Cerebellum (tissue), 4 donors: ENCODE measurements at places on chromosomes 6 and 20.

DNA sequence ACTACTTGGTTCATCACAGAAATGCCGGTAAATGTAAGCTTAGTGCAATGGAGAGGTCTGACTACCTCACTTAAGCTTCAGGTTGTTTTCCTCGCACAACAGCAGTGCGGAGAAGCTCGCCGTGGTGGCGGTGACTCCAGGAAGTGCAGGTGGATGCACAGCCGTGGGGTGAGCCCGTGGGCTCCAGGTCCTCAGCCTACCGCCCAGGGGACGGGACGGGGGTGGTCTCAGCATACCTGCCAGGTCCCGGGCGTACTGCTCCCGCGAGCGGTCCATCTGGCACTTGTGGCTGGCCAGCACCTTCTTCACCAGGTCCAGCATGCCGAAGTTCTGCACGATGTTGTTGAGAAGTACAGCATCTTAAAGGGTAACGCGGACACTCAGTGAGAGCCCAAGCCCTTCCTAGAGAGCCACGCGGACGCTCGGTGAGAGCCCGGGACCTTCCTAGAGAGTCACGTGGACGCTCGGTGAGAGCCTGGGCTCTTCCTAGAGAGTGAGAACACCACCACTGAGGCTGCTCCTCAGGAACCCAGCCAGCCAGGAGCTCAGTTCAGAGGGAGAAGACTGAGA is 17.8 kb upstream of the HELZ2 start:
- no peak for DNase-seq

DNA sequence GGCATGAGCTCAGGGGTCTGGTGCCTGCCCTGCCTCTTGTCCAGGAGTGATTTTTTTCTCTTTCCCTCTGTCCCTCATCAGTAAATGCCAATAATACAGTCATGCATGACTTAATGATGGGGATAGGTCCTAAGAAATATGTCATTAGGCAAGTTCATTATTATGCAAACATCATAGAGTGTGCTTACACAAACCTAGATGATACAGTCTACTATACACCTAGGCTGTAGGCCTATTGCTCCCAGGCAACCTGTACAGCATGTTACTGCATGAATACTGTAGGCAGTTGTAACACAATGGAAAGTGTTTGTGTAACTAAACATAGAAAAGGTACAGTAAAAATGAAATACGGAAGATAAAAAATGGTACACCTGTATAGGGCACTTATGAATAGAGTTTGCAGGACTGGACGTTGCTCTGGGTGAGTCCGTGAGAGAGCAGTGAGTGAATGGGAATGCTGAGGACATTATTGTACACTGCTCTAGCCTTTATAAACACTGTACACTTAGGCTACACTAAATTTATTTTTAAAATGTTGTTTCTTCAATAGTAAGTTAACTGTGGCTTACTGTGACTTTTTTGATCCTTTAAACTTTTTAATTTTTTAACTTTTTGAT is 22.1 kb downstream of the PBOV1 start:
- DNase-seq = no peak

GRCh38 chr6:147126618-147127022 is 77.6 kb upstream of the STXBP5 start:
- no peak for DNase-seq

DNA sequence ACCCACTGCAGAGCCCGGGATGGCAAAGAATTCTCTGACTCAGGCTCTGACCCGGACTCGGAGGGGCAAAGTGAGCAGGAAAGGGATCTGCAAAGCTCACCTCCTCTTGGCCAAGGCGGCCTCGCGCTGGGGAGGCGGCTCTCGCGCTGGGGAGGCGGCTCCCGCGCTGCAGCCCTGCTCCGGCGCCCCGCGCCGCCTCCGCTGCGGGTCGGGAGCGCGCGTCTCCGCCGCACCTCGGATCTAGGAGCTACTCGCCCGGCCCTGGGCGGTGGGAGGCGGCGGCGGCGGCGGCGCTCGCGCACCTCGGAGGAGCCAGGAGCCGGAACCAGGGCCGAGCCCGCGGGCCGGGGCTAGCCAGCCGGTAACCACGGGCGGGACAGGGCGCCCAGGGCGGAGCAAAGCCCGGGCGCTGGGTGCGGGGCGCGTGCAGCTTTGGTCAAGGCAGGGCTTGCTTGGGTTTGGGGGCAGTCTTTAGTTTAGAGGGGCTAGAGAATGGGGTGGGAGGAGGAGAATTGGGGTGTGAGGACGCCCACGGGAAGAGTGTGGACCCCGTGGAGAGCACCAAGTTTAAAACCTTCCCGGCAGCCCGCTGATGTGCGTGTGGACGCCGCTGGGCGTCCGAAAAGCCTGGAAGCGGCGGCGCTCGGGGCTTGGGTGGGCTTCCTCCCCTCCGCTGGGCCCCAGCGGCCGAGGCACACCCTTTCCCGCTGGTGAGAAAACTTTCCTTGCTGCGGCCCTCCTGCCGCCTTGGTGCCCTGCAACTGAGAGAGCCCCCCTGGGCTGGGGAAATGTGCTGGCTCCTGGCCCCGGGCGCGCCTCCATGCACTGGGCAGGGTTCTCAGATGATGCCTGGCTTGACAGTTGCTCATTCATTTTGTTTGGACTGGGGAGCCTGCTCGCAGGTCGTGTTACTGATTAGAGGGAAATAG is at the start of gene MRAP2:
MRAP2 (plus strand) TSS at position 250 of the 929 bp plus-strand sequence. CDS start 21,547 bp downstream, outside the sequence.
- DNase-seq = peak; percentile 65

GRCh38 chr6:149169761-149170511 is 147.6 kb upstream of the TAB2 start:
- DNase-seq = no peak

- DNase-seq = no peak
These were observed 97.6 kb upstream of the STMND1 start for GRCh38 chr6:17004269-17004668.

GRCh38 chr6:91132461-91132860 is 545.6 kb upstream of the MAP3K7 start:
- DNase-seq = no peak

DNA sequence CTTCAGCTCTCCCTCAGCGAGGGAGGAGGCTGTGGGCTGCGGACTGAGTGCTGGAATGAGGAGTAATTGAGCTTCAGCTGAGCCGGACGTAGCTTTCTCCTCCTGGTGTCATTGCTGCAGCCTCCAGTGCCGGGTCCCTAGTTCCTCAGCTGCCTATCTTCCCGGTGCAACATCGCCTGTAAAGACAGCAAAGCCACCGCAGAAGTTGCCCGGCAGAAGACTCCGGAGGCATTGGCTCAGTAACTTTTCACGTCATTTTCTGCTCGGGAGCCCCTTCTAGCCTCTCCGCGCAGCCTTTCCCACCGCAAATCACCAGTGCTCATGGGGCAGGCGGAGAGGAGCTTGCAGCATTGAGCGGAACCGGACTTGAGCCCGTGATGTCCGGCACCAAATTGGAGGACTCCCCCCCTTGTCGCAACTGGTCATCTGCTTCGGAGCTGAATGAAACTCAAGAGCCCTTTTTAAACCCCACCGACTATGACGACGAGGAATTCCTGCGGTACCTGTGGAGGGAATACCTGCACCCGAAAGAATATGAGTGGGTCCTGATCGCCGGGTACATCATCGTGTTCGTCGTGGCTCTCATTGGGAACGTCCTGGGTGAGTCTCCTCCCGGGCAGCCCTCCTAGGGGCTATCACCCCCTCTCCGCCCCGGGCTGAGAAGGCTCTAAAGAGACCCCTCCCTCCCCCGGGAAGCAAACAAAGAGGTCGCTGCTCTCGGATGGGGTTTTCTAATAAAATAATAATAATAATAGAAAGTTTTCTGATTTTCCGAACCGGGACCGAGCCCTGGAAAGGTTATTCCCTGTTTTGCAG is at the start of gene HCRTR2:
HCRTR2 (plus strand) TSS at position 305 of the 816 bp plus-strand sequence; CDS start at position 378, 73 bp downstream.
- no peak for DNase-seq

- DNase-seq = no peak
These were observed 6.3 kb upstream of the TRIM27 start for GRCh38 chr6:28929887-28930620.

- no peak for DNase-seq
These were observed 7.1 kb upstream of the DUSP22 start for GRCh38 chr6:285030-285771.

DNA sequence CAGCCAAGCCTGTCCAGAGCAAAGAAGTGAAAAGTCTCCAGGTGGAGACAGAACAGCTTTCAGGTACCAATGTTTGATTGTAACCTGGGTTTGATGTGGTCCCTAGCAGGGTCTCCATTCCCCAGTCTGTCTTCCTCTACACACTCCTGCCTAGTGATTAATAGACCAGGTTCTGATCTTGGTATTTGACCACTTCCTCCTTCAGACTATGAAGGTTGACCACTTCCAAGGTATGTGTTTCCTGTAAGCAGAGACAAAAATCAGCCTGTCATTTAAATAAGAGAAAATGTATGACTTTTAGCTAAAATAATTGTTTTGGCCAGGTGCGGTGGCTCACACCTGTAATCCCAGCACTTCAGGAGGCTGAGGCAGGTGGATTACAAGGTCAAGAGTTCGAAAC is 41.8 kb upstream of the TOP1 start:
- no peak for DNase-seq

DNA sequence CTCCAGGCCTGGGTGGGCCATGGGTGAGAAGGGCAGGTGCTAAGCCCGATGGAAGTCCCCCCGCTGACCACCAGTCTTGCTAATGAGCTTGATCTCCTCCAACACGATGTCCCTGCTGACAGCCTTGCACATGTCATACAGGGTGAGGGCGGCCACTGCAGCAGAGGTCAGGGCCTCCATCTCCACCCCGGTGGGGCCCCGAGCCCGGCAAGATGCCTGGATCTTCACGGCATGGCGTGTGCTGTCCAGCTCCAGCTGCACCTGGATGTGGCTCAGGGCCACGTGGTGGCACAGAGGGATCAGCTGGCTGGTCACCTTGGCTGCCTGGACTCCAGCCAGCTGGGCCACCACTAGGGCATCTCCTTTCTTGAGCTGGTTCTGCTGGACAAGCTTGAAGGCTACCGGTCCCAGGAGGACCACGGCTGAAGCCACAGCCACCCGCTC is 27.9 kb downstream of the MOCS1 start:
- no peak for DNase-seq

GRCh38 chr6:120805276-120805675 is 529.0 kb downstream of the TBC1D32 start:
- no peak for DNase-seq

DNA sequence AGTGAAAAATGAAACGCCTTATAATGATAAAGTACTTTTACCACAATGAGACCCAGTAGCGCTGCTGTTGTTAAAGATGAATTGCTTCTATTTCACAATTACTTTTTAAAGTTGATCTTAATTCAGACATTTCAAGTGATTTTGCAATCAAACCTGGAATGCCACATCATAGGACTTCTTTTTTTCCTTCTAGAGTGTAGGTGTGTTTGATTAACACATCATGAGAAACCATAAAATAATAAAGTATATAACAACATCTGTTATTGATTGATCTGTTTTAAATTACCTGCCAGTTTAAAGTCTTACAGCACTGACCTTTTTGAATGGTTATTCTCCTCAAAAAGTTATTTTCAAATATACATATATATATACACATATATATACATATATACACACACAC is 38.6 kb downstream of the HEBP2 start:
- no peak for DNase-seq

GRCh38 chr6:18415671-18416340 is 28.7 kb downstream of the RNF144B start:
- DNase-seq = no peak

GRCh38 chr20:40961176-40961575 is 67.4 kb upstream of the TOP1 start:
- no peak for DNase-seq

DNA sequence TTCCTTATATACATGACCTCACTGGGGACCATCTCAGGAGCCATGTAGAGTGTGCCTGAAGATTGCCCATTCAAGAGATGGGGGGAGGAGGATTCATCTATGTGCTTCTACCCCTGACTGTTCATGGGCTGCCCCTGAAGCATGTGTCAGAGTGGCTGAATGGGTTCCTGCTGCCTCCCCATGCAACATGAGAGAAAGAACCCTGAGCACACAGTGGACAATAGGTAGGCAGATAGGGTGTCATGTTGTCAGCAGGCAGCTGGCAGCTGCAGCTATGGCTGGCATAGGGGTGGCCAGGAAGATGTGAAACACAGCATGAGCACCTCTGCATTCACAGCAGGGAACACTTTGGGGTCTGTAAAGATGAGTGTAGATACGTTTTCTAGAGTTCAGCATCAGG is 208.4 kb upstream of the CNR1 start:
- no peak for DNase-seq

DNA sequence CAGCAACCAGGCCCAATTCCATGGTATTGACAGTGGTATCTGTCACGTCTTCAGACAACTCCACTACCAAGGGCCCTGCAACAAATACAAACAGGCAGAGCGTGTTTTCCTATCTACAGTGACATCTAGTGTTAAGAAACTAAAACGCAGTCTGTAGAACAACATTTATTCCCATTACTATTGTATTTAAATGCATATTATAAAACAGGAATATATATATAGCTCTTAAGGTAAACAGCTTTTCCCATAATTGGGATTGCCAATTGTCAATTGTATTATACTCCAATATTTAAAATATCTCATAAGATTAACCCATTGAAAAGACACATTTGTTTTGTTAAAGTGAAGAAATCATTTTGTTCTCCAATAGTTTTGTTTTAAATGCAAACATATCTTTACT is 97.2 kb downstream of the KIF16B start:
- DNase-seq = peak; percentile 64

DNA sequence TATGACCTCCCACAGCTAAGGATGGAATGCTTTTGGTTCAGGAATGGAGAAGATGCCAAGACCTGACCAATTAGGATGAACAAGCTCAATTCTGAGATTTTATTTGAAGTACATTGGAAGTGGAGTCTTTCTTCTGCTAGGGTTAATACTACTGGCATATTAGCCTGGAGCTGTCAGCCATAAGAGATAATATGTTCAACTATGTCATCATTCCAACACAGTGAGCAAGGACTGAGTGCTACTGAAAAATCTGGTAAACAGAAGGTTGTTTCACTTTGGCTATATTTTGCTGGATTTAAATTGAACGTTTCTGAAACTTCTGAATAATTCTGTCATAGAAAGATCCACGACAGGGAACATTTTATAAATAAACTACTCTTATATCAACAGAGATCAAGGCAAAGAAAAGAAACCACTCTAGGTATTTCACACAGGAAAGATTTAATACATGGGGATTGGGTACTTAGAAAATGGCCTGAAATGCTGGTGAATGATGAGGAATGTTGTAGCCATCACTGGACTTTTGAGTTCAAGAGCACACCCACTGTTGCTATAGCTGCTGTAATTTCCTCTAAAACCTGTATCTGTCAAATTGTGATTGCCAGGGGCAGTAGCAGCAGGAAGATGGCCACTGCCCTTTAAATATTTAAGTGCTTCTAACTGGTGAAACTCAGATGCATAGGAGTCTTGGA is 200.5 kb downstream of the PLCB4 start:
- DNase-seq = no peak

- no peak for DNase-seq
These were observed 14.8 kb upstream of the VNN1 start for GRCh38 chr6:132728616-132729015.
